Activated T-helper 1 cell treated with anti-CD3 and anti-CD28 coated beads, Interleukin-12 subunit alpha, Interleukin-12 subunit beta, Interleukin-2, Interleukin-4 antibody, amounts not matched to agents 30 ng/mL and 10 ng/mL and 1 ng/mL, durations not matched to agents 14 hours and 24 hours and 36 hours (primary cell): ENCODE measurements at places on chromosomes 1 and 21.

DNA sequence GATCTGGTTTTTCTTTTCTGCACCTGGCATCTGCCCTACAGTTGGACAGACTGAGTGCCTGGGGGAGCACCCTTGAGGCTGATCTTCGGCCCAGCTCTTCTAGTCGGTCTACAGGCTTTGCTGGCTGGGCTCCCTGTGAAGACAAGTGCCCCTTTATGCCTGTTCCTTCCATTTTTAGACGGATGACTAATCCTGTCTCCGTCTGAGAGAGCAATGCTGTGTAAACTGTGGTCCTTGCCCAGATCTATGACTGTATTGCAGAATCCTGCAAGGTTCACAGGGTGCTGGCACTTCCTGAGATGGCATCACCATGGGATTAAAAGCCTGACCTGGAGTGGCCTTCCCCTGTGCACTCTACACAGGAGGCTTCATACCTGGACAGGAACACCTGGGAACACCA lies 47.6 kb upstream of the SAMD13 start:
- DNase-seq: no peak

DNA sequence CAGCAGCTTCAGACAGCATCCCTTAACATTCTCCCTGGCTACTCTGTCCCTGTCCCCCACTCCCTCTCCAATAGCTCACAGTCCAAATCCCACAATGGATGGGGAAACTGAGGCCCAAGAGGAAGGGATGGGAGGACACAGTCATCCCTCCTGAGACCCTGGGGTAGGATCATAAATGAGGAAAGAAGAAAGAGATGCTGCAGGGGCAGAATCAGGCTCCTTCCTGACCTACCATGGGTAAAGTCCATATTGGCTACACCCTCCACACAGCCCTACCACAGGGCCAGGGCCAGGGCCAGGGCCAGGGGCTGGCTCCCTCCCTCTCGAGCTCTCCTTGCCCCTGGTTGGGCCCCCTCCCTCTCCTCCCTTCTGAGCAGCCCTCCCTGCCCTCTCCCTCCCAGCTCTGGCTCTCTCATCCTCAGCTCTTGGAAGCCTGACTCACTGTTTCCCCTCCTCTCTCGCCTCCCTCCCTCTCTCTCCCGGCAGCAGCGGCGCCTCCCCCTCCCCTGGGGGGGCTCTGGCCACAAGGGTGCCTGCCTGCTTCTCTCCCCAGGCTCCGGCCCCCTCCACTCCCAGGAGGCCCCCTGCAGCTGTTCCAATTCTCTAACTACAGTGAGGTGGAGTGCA lies 4.9 kb downstream of the AHDC1 start:
- DNase-seq: no peak

DNA sequence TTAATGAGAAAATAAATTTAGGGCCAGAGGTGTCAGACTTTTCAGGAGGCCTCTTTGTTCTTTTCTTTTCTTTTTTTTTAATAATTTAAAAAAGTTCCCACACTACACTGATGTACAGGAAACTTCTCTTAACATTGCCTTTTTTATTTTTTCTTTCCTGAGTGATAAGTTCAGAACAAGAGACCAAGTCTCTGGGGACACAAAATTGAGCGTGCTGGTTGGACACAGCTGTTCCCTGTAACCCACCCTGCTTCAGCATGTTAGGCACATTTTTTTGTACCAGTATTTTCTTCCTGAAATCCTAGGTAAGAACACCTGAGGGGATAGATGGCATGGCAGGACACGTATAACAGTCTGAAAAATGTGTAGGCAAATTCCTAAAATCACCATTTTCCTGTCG lies 50.1 kb downstream of the PBX1 start:
- no peak for DNase-seq

DNA sequence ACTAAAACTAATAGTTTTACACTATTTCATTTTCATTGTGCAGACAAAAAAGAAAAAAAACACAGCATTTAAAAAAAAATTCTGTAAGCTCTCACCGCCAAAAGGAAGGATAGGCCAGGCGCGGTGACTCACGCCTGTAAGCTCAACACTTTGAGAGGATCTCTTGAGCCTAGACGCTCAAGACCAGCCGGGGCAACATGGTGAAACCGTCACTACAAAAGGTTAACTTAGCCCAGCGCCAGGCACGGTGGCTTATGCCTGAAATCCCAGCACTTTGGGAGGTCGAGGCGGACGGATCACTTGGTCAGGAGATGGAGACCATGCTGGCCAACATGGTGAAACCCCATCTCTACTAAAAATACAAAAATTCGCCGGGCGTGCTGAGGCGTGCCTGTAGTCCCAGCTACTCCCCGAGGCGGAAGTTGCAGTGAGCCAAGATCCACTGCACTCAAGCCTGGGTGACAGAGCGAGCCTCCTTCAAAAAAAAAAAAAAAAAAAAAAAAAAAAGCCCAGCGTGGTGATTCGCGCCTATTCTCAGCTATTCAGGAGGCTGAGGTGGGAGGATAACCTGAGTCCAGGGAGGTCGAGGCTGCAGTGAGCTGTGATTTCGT lies 14.3 kb upstream of the SPEN start:
- peak; percentile 37 for DNase-seq

DNA sequence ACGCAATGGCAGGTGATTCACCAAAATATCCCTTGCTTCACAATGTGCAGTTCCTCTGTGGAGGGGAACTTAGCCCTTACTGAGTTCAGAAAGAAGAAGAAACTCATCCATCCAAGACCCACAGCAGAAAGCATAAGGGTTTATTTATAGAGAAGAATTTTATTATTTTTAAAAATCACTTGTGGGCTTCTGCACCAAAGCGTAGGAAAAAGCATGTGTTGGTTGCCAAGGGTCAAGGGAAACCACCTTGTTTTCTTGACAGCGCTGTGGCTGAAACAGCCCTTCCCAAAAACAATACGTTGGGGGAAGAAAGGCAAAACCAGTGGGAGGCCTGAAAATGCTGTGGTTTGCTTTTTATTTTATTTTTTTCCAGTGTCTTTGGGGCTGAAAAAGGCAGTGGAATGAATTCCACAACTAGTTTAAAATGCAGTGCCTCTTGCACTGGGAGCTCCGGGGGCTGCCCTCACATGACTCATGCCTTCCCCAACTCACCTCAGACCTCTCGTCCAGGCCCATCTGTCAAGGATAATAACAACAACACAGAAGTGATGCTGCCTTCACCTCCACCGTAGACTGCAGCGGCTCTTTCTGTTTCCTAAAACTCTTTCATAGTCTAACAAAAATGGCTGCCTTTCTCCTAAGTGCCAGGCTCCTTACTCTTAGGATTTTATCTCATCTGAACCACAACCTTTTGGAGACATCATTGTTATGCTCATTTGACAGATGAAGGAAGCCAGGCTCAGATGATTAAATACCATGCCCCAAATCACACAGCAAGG lies 224.2 kb upstream of the JUN start:
- peak; percentile 7 for DNase-seq

- no peak for DNase-seq
Observed at GRCh38 chr1:51266791-51267190, 30.7 kb downstream of the RNF11 start.

GRCh38 chr1:226681652-226682493 lies 57.2 kb downstream of the ITPKB start:
- DNase-seq: no peak

- DNase-seq: no peak
Observed at GRCh38 chr1:94679332-94680038, 137.9 kb upstream of the F3 start.

DNA sequence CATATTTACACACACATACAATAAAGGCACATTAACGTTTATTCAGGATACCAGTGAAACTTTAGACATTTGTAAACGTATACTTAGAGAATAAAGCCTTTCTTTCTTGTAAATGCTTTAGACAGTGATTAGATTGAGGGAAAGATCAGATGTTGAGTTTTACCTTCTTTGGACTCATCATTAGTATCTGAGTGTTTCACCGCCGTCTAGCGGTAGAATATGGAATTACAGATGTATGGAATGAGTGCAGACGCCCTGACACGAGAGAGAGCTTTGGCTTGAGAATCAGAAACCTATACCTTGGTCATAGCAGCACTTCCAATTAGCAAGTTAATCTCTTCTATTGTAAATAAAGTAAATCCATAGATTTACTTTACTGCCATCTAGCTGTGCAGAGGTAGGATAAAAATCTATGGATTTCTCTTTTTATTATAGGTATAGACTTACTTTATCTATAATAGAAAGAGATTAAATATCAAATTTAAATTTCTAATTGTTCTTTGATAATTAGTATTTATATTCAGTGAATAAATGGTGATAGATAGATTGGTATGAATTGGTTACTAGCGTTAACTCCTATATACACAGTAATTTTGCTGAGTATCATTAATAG lies 12.6 kb downstream of the FLG2 start:
- peak; percentile 21 for DNase-seq

DNA sequence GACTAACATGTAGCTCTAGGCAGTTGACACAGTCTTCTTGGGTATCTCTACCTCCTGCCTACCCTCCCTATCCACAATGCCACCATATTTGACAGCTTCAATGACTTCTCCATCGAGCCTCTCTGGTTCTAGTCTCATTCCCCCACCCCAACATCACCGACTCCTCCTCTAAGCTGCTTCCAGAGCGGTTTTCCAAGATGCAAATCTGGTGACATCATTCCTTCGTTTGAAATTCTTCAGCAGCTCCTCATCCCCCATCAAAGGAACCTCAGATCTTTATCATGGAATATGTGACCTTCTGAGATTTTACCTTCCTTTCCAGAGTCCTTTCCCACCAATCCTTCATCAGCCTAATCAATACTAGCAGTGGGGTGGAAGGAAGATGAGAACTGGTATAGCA lies 352.4 kb upstream of the RUNX1 start:
- DNase-seq: no peak

GRCh38 chr1:173475564-173476196 lies 1.5 kb upstream of the PRDX6 start:
- no peak for DNase-seq

GRCh38 chr1:227016990-227017389 lies 76.9 kb downstream of the COQ8A start:
- no peak for DNase-seq

DNA sequence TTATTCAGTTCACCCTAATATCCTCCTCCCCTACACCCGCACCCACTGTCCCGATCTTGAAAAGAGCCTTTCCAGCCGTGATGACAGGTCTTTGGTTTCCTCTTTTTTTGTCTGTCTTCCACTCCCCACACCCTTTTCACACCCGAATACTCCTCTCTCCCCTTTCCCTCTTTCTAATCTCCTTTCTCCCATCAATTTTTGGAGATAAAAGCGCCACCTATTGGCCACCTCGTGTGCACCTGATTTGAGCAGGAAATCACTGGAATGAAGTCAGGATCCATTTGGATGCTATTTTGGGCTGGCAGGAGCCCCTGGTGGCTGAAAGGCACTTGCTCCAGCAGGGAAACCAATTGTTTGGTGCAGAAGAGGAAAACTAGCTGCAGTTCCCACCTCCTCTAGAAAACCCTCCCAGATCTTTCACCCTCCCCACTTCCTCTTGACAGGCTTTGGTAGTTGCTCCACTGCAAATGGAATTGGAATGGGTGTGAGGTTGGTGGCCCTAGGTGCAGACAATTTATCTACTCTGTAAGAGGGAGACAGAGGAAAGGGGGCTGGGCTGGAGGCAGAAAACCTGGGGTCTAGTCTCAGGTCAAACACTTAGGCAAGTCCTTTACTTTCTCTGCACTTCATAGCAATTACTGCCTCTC lies 8.4 kb downstream of the FOXE3 start:
- no peak for DNase-seq

DNA sequence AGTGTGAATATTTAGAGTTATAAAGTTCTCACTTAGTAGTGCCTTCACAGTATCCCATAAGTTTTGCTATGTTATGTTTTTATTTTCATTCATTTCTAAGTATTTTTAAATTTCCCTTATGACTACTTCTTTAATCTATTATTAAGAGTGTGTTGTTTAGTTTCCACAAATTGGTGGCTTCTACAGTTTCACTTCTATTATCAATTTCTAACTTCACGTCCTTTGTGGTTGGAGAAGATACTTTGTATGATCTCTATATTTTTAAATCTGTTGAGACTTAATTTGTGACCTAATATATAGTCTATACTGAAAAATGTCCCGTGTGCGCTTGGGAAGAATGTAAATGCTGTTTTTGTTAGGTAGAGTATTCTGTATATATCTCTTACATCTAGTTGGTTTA lies 11.7 kb downstream of the CHIA start:
- DNase-seq: no peak

GRCh38 chr21:37445228-37445627 lies 78.7 kb downstream of the DYRK1A start:
- DNase-seq: no peak

DNA sequence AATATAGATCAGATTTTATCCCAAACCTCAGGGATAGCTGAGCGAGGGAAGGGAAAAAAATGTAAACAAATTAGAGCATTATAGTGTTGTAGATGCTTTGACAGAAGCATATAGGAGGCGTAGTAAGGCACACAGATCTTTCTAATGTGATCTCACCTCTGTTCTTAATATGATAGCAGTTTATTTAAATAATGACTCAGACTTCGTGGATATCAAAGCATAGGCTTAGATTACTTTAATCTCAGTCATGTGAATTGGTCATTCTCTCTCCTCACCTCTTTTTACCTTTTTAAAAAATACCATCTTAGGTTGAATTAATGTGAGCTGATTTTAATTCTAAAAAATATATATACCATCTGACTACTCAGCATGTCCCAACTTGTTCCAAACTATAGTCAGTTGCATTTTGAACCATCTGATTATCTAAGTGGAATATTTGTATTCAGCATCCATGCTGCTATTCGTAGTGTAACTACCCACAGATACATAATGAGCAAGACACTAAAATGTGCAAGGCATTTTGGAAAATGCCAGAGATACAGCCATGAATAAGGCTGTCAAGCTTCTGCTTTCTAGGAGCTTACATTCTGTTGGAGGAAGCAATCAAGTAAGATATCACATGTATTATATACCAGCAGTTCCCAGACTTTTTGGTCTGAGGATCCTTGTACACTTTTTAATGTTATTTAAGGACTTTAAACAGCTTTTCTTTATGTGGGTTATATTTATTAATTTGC lies 76.7 kb downstream of the OSBPL9 start:
- DNase-seq: no peak

- DNase-seq: no peak
Observed at GRCh38 chr1:243831463-243831862, 18.6 kb downstream of the AKT3 start.

GRCh38 chr1:27605796-27606707 lies 2.1 kb upstream of the AHDC1 start:
- DNase-seq: peak; percentile 48

- DNase-seq: no peak
Observed at GRCh38 chr1:60753036-60753900, 329.1 kb upstream of the NFIA start.

GRCh38 chr1:108722292-108722691 lies 9.6 kb downstream of the FNDC7 start:
- DNase-seq: no peak
